ENCODE measurements at places on chromosomes 5 and 9.

- no peak for DNase-seq
Observed at GRCh38 chr9:7089406-7090193, 331.8 kb downstream of the KDM4C start.

DNA sequence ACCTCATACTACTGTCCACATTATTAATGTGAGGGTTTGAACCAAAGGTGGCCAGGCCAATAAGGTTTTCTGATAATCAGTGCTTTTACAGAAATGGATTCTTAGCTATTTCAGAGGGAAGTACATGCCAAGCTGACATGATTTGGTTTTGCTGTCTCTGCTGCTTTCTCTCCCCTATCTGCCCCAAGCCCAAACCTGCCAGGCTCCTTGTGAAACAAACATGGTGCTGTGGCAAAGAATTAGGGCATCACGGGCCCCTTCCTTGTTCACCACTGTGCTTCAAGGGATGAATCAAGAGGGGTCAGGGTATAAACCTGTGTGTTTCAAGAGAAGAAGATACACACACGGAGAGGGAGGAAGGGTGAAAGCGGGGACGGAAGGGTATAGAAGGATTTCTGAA, 41.3 kb upstream of the SMU1 start:
- DNase-seq = no peak

DNA sequence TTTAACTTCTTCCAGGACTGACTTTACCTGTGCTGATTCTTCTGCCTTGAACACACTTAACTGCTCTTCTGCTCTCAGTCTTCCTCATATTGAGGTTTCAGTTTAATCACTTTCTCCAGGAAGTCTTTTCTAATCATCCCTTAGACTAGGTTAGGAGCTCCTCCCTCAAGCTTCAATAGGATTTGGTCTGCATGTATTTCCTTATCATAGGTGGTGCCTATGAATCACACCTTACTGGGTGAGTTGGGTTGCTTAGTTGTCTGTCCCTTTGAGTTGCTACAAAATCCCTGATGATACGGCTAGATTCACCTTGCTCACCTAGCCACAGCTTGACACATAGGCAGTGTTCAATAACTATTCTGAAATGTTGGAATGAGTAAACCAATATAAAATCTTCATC, 164.4 kb downstream of the DNAH5 start:
- DNase-seq = no peak

DNA sequence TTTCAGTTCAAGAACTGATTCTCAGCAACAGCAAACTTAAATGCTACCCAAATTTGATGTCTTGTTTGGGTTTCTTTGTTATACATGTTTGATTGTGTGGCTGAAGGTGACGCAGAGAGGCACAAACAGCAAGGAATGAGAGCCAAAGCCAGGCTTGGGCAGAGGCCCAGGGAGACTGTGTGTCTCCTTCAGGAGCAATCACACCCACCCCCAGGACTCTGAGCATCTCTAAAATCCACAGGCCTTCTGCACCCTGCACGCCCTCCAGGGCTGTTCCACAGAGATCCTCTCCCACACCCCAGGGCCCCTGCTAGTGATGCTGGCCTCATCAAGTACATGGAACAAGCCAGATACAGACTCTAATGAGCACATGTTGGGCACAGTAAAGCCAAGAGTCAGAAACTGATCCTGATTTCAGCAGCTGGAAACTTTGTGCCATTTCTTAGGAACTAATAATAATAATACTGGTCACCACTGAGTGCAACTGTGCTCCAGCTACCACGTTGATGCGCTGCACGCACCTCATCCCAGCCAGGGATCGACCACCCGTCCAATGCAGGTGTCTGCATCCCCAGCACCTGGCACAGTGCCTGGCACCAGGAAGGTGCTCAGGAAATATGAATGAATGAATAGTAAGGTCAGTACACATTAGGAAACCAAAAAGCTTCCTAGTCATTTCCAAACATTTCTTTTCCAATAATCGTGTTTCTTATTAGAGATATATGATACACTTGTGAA, 54.6 kb upstream of the TCF7 start:
- no peak for DNase-seq

DNA sequence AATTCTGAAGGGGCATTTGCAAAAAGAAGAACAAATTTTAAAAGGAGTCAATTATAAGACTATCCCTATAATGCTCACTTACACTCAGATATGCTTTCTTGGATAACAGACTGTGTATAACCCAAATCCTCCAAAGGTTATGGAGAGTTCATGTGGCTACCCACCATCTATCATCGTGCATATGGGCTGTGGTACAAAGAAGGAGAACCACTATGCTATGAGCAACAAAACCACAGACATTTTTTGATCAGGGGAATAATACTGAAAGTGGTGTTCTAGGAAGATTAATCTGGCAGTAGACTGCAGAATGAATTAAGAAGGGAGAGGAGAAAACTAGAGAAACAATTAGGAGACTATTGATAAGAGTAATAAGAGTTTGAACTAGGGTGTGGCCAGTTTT, 16.8 kb downstream of the NR3C1 start:
- no peak for DNase-seq
